CD8-positive, alpha-beta T cell (primary cell): ENCODE measurements at places on chromosomes 6 and 20.

GRCh38 chr6:108944071-108944470, 95.8 kb downstream of the ARMC2 start:
- DNase-seq = no peak

DNA sequence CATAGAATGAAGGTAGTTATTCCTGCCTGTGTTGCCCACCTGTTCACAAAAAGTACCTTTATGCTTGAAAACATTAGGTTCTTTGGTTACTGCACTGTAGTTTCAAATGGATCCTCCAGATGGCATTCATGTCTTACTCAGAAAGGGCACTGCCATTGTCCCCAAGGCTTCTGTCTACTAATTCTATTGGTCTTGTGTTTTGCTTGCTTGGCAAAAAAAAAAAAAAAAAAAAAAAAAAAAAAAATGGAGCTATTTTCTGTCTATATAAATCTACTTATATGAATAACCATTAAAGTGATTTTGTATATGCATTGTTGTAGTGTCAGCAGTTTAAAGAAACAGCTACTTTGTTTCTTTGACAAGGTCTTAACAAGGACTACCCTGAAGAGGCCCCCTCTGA, 12.7 kb upstream of the EFHC1 start:
- no peak for DNase-seq

DNA sequence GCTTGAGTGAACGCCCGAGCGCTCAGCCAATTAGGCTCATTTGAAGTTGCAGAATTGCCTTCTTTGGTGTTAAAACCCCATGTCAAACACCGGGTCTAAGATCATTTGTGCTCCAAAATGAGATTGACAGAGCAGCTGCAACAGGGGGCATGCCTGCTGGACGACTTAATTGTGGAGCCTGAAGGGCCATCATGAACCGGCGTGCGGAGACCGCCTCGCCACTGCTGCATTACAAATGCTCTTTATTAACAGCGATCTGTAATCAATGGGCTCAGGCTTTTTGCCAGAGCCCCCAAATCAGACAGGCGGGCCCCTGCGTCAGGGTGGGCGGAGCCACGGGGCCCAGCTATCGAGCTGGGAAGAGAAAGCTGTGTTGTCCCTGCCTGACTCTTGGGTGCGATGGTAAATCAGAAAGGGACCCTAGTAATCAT, 183.2 kb downstream of the SIM1 start:
- no peak for DNase-seq

DNA sequence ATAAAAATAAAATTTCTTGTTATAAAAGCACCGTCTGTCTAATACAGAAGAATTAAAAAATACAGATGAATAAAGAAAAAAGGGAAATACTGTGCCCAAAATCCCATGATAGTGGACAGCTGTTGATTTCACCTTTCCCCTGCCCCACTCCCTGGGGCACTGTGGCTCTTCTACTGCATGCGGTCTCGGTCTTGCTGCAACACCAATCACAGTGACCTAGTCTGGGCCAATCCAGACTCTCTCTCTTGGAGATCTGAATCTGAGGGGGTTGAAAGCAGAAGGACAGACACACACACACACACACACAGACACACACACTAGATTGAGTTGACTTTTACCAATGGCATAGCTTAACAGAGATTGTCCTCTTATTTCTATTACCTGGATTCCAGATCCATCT, 70.5 kb upstream of the FYN start:
- no peak for DNase-seq
